ENCODE measurements at places on chromosomes 4 and X. TPM values are rescaled to one million over a fixed set of nuclear protein-coding genes. Genes with fewer than 3 reads are reported as not detected.

GRCh38 chr4:75889537-75890199 is 12.6 kb downstream of the PPEF2 start:
- DNase-seq: no peak

Gene P2RY4
- not detected for total RNA-seq

Gene CXCL10
- total RNA-seq: not detected

Gene PFKFB1
- total RNA-seq: 0.35 TPM

Gene DTHD1
- total RNA-seq: not detected

Gene SSX2B
- not detected for total RNA-seq
